ENCODE measurements at places on chromosomes 3 and 15. TPM values are rescaled to one million over a fixed set of nuclear protein-coding genes. Genes with fewer than 3 reads are reported as not detected.

- H3K27ac ChIP-seq = no peak overlapping the region
- H3K4me3 ChIP-seq = no peak overlapping the region
Measured at GRCh38 chr3:128319107-128319506, 147.6 kb downstream of the DNAJB8 start.

GRCh38 chr3:56254835-56255234 lies 213.4 kb downstream of the ERC2 start:
- no peaks in the 10 kb centered on the region for H3K36me3 ChIP-seq
- no peak for DNase-seq
- no peak overlapping the region for H3K4me3 ChIP-seq
- H3K27ac ChIP-seq = no peak overlapping the region
- H3K4me1 ChIP-seq = no peaks in the 10 kb centered on the region

DNA sequence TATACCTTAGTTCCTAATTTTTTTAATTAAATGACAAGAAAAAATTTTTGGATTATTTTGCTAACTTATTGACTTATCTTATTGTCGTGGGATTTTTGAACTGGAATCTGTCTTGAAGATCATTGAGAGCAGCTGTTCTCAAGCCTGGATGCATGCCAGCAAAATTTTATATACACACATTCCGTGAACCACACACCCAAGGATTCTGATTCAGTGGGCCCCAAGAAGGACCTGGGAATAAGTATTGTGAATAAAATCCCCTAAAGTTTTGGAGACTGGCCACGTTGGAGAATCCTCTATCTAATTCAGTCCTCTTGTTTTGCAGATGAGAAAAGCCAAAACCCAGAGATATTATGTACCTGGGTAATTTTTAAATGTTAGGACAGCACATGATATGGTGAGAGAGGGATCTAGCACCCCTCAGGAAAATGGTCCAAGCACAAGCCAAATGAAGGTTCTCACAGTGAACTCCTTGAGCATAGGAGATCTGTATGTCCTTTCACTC lies 55.2 kb downstream of the UNC13C start:
- no peak overlapping the region for H3K27ac ChIP-seq
- no peak overlapping the region for H3K4me3 ChIP-seq
- no peaks in the 10 kb centered on the region for H3K4me1 ChIP-seq

SCN10A gene
- not detected for total RNA-seq

ATP10A gene
- 1.6 TPM for total RNA-seq

ATG7 gene
- 66.7 TPM for total RNA-seq

Data from Peyer's patch (tissue), 4 donors.